Brain pericyte (primary cell): ENCODE measurements at places on chromosomes 5 and 9.

- DNase-seq = no peak
Observed at GRCh38 chr9:110954822-110955291, 83.4 kb downstream of the LPAR1 start.

DNA sequence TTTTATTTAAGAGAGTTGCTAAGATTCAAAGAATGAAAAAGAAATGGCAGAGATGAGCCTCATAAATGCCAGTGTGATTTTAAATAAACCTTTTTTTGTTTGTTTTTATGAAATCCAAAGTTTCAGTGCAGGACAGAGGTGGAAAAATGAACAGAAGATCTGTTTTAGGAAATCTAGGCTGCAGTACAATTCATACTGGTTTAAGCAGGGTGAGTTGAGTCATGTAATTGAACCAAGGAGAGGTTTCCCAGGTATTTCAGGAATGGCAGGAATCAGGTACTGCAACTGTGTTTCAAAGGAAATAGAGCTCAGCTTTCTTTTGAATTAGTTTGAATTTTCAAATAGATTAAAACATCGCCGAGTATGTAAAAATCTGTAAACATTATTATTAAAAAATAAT is 3.0 kb upstream of the ANKRD31 start:
- DNase-seq = no peak

DNA sequence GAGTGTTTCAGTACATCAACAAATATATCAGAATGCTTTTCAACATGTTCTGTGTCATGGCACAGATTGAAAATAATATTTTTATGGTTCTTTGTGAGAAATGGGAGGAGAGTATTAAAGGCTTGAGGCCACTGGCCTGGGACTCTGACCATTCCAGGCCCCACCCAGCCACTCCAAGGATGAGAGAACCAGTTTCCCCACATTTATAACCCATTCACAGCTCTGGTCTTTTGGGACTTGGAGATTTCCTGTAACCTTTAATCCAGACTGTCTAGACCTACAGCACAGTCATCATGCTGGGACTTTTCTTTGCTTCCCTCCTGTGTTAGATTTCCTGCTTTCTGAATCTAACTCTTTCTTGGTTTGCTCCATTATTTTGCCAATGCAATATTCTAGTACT is 389.6 kb downstream of the KIAA0825 start:
- no peak for DNase-seq

GRCh38 chr5:146388386-146388785 is 49.7 kb downstream of the POU4F3 start:
- DNase-seq = no peak

- DNase-seq = no peak
Observed at GRCh38 chr5:172592881-172593280, 48.2 kb upstream of the NEURL1B start.

- DNase-seq = no peak
Observed at GRCh38 chr9:18865542-18865941, 167.5 kb downstream of the SAXO1 start.

GRCh38 chr9:93598647-93599241 is 22.4 kb downstream of the PHF2 start:
- no peak for DNase-seq

- DNase-seq = no peak
Observed at GRCh38 chr5:160175438-160176218, 53.7 kb upstream of the FABP6 start.

DNA sequence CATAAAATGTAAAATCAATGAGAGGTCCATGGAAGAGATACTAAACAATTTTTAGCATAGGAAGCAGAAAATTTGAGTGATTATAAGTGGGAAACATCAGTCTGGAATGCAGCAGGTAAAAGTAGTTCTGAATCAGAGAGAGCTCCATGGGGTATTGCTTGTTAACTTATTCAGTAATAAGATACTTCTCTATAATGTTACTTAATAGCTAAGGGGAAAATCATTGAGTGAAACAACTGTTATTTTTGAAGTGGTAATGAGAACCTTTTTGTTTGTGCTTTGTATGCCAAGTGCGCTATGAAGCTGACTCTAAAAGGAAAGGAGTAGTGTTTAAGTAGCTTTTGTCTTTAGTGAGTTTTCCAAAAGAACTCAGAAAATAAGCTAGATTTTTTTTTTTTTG is 95.2 kb downstream of the ERBIN start:
- no peak for DNase-seq

- DNase-seq = no peak
Observed at GRCh38 chr5:179008667-179009066, 13.5 kb upstream of the GRM6 start.

DNA sequence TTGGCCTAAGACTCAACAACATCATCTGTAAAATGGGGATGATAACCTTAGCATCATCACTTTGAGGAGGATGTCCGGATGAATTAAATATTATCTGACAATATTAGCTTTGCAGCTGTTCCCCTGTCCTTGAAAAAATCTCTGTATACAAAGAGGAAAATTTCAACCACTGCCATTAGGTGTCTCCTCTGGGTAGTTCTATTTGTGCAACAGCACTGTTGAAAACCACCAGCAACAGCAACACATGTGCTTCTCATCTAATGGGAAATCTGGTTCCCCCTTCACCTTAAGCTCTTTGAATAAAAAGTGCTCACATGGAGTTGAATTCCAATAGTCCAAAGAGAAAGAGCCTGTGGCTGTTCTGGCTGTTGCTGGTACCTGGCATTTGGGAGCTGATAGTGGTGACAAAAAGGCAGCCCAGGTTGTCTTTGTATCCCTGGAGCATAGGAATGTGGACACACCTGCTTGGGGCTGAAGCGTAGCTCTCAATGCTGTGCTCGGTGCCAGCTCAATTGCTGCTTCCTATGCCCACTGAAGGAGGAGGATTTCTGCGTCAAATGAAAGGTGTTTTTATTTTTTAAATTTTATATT is 322.1 kb upstream of the MSX2 start:
- no peak for DNase-seq

- no peak for DNase-seq
Observed at GRCh38 chr9:21661626-21662025, 140.8 kb upstream of the MTAP start.

DNA sequence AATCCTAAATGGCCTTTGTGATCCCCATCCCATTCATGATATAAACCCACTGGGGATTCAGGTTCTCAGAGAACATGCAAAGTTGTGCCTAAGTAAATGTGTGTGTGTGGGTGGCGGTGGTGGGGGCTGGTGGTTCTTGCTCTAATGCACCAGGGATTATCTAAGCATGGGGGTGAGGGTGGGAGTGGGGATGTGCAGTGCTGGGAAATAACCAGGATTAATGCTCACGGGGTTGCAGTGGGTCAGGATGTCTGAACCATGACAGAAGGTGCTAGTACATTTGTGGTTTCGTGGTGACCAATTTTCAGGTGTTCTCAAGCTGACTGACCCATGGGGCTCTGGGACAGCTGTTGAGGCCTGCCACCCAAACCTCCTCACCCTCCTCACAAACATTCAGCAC is 101.0 kb downstream of the ZNF608 start:
- DNase-seq = no peak

- no peak for DNase-seq
Observed at GRCh38 chr9:131459056-131459455, 43.7 kb upstream of the POMT1 start.

DNA sequence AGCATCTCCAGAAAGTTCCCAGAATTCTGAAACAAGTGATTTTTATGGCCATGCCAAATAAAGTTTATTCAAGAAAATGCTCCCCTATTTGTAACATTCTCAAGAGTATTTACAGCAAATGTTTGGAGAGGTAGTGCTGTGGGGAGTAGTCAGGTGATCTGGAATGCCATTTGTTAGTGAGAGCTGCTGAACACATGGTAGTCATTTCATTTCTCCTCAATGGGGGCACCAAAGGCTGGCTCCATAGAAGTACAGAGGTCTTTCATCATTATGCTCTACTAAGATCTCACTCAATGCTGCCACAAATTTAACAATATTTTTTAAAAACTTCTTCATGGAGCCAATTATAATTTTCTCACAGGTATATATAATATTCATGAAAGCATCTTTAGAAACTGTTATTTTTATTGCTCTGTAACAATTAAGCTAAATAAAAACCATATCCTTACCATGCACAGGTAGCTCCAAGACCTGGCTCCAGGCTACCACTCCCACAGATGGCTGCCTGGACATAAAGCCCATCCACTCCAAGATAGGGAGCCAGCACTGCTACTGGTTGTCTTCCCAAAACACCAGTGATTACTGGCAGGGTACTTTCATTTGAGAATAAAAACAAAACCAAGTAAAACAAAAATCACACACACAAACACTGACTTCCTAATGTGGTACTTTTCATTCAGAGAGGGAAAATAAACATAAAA is 200.8 kb downstream of the PLK2 start:
- no peak for DNase-seq

GRCh38 chr9:131149688-131150053 is 24.3 kb downstream of the NUP214 start:
- no peak for DNase-seq

DNA sequence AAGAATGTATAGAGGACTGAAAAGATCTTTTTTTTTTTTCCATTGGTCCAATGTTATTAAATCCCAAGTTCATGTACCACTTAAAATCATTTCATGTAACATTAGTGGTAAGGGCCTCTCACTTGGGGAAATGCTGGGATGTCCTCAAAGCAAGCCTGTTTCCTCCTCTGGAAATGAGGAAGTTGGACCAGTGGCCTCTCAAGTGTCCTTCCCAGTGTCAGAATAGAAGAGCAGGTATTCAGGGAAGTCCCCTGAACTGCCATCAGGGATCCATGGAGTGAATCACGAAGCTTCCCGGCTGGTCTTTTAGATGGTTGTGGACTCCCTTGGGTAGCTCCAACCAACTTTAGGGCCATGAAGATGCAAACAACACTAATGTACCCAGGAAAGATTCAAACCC is 55.2 kb upstream of the AFAP1L1 start:
- no peak for DNase-seq

- DNase-seq = no peak
Observed at GRCh38 chr5:161138751-161139455, 286.9 kb upstream of the ATP10B start.

DNA sequence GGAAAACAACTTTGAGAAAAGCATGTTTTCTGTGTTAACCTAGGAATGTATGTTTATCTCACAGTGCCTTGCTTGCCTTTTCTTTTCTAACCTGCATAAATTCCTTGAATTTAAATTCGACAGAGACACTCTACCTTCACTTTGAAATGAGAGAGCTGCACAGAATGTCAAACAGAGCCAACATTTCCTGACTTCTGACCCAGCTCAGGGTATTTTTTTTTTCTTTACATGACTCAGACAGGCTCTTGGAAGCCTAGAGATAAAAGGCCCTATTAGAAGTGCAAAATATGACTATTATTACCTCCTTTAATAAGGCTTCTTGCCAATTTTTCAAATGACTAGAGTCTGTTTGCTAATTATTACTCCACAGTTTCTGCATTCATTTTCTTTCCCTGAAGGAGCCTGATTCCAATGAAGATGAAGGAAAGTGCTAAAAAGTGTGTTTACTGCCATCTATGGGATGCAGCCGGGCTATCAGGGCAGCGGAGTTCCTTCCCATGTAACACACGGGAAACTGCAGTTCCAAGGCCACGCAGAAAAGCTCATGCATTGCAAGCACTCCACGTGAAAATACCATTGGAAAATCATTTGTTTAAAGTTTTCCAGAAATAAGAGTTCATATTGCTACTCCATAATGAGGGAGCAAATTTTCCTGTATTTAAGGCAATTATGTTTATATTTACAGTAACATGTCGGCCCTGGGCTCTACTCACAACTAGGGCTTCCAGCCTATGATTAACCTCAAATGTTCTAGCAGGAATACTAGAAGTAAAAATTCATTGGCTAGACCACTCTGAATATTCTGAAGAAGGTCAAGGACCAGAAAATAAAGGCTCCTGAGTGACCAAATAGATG is 485.6 kb downstream of the ZSWIM6 start:
- DNase-seq = no peak

DNA sequence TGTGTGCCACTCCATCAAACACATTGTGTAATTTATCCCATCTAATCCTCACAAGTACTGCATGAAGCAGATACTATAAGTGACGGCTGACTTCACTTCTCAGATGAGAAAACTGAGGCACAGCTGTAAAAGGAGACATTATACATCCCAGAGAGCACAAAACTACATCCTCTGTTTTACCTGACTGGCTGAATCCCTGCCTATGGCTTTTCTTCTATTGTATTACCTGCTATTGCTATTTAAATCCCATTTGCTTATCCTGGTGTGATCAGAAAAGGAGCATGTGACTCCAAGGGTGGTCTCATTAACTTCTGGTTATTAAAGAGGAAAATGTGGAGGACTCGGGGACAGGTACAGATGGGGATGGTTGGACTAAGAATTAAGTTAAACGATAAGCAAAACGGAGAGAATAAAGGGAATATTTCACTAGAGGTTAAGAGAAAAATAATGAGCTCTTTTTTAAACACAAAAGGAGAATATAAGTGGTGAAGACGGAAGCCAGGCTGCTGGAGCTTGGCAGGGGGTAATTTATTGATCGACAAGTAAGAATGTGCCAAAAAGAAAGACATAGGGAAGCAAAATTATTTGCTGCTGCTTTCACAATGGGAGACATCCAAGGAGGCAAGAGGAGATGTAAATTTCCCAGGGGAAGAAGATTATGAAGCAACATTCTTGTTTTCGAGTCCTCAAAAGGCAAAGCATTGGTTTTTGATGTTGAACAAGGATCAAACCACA is 155.7 kb upstream of the GPR151 start:
- DNase-seq = no peak

DNA sequence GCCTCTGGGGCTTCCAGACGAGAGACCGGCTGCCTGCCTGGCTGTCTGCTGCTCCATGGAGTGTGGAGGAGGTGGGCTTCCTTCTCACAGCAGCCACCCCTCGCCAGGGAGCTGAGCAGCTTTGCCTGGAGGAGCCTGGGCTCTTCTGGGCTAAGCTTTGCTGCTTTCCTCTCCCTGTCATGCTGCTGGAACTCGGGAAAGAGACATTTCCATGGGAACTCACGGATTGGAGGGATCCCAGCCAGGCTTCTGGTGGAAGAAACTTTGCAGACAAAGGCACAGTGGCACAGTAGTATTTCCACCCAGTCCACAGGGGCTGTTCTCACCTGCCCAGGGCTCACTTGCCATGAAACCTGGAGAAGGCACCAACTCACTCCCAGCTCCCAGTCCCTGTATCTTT is 5.6 kb upstream of the NTNG2 start:
- DNase-seq = no peak

- DNase-seq = no peak
Observed at GRCh38 chr5:80874162-80874561, 86.0 kb upstream of the RASGRF2 start.

DNA sequence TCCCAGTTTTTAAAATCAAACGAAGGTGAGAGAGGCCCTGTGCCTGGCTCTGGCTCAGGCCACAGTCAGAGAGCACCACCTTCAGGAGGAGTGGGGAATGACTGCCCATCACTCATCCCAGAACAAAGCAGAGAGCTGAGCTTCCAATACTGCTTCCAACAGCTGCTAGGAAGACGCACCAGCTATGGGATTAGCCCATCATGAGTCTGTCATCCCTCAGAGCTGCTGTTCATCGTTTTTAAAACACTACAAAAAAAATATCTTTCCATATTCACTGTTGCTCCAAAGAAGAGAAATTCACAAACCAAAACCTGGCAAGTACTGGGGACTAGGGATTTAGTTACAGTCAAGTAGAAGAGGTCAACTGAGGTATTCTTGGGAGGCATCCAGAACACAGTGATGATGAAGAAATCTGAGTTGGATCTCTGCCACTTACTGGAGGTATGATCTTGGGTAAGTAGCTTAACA is 102.4 kb downstream of the CDK5RAP2 start:
- DNase-seq = peak; percentile 72

GRCh38 chr5:125476901-125477585 is 730.6 kb upstream of the ZNF608 start:
- no peak for DNase-seq

- no peak for DNase-seq
Observed at GRCh38 chr9:37248651-37249163, 128.3 kb downstream of the ZCCHC7 start.

- DNase-seq = no peak
Observed at GRCh38 chr5:91374893-91375520, 8.1 kb downstream of the ARRDC3 start.
